SJSA1 (cell line): ENCODE measurements at places on chromosomes 12 and 14. TPM values are rescaled to one million over a fixed set of nuclear protein-coding genes. Genes with fewer than 3 reads are reported as not detected.

DNA sequence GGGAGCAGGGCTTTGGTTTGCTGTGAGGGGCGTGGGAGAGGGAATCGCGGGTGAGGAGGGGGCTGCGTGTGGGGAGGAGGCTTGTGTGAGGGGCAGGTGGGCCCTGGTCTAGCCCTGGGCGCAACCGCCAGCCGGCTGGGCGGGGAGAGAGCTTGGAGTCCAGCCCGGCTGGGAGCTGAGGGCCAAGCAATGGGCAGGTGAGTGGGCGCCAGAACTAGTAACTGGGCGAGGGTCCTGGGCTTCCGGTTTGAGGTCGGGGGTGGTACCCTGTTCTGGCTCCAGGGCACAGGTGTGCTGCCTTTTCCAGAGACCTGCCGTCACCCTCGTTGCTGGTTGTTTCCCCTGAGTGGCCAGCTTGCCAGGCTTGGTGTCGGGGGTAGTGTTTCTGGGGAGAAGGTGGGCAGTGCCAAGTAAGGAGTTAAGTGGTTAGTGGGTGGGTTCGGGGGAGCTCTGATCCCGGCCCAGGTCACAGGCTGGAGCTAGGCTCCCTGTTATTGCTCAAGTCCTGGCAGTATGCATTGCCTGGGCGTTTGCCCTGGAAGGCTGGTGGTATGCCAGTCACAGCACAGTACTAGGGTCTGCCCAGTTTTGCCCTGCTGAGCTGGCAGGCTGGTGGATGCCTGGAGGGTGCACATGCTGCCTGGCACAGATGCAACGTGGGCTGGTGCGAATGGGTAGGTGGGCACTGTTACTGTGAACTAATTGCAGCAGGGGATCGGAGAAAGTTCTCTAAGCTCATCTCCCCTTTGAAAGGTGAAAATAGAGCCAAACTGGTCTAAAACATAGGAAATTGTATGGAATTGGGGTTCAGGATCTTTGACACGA, 683 bp downstream of the CIPC start:
- no peak for DNase-seq

Gene YAF2
- total RNA-seq, result 8.8 and 17.3 TPM in 2 replicates

DNA sequence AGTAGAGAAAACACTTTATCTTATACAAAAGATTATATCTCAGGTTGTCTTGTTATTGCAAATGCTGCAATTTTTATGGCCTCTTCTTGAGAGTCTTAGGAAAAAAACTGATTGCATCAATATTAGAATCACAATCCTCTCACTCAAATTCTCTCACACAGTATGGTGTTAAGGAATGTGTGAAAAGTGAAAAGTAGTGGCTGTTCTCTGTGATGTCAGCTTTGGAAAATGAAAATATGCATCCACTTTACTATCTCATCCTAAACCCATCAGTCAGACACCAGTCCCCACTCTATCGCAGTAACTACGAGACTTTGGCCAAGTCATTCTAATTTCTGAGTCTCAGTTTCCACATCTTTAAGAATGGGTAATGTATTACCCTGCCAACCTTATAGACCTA, 32.6 kb upstream of the NTF3 start:
- DNase-seq, result no peak

- no peak for DNase-seq
These were observed 26.2 kb downstream of the RTRAF start for GRCh38 chr14:52015411-52016030.

GRCh38 chr12:116360579-116361413, 83.3 kb upstream of the MED13L start:
- no peak for DNase-seq

GRCh38 chr12:47652521-47653234, 53.2 kb downstream of the RPAP3 start:
- no peak for DNase-seq

GRCh38 chr12:114631242-114631641, 52.7 kb downstream of the TBX3 start:
- no peak for DNase-seq

Gene NAV3
- total RNA-seq, result 25.0 and 58.0 TPM in 2 replicates

GRCh38 chr12:55728186-55728938, 447 bp downstream of the CD63 start:
- peak; percentile 60 for DNase-seq

Gene RIPK3
- not detected in 2 replicates for total RNA-seq

DNA sequence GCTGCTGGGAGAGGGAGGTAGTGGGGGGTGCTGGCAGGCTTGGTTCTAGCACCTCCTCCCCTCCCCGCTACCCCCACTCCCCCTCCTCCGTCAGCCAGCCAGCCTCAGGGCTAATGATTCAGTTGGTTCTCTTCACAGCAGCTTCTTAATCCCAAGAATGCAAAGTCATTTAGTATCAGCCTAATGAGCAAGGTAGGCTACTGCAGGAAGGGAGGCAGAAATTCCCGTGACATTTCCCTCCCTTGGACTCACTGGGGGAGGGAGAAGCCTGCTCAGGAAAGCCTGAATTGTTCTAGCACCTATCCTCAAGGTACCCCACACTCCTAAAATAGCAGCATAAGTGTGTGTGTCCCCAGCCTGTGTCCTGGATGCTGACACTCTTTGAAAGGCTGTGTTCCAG, 29.8 kb downstream of the ITPK1 start:
- DNase-seq, result no peak

GRCh38 chr14:67413806-67414769, 2.1 kb upstream of the PLEK2 start:
- peak; percentile 91 for DNase-seq

GRCh38 chr14:61101803-61102548, 120.9 kb downstream of the SLC38A6 start:
- DNase-seq, result peak; percentile 37

Gene NTN4
- 44.9 and 59.5 TPM in 2 replicates for total RNA-seq

Gene WASHC3
- 36.2 and 75.1 TPM in 2 replicates for total RNA-seq

DNA sequence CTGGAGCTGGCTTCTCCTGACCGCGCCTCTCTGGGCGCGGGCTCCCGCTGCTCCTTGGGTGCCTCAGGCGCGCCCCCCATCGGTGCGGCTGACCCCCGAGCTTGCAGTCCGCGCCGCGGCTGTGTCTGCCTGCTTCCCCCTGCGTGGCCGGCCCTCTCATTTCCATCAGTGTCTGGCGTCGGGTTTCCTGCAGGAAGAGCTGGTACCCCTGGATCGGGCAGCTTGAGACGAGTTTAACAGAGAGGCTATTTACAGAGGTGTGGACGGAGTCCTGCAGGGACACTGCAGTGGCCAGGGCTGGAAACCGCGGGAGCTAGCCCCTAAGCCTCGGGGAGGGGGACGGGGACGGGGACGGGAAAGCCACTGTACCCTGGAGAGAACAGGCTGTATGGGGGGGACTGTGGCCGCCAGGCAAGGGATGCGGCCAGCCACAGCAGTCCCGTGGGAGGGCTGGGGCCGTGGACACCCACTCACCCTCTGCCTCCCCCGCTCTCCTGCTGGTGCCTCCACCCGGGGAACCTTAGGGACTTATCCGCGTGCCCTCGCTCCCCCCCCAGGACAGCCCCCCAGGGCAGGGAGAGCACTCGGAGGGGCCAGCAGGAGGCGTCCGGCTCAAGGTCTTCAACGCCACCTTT, 3.7 kb upstream of the CACNA2D4 start:
- no peak for DNase-seq

- DNase-seq, result no peak
These were observed 192.2 kb upstream of the LMNTD1 start for GRCh38 chr12:25745281-25745680.

GRCh38 chr12:85085066-85085465, 48.9 kb downstream of the LRRIQ1 start:
- DNase-seq, result no peak

GRCh38 chr12:115337693-115338543, 653.9 kb upstream of the TBX3 start:
- DNase-seq, result peak; percentile 83

Gene LALBA
- not detected in 2 replicates for total RNA-seq

Gene IFI27
- 267 and 474 TPM in 2 replicates for total RNA-seq

Gene C12orf43
- 14.8 and 23.2 TPM in 2 replicates for total RNA-seq

Gene IL22
- not detected in 2 replicates for total RNA-seq

- no peak for DNase-seq
These were observed 4.8 kb downstream of the BCAT1 start for GRCh38 chr12:24943947-24944600.

- DNase-seq, result peak; percentile 49
These were observed 18.8 kb upstream of the GAS2L3 start for GRCh38 chr12:100554608-100555077.

- no peak for DNase-seq
These were observed 287.9 kb downstream of the RPAP3 start for GRCh38 chr12:47417955-47418354.

- peak; percentile 79 for DNase-seq
These were observed 121.7 kb upstream of the FUT8 start for GRCh38 chr14:65290830-65291229.

GRCh38 chr12:58186914-58187313, 245.5 kb downstream of the ATP23 start:
- no peak for DNase-seq
